ENCODE measurements at places on chromosomes 2 and 18. TPM values are rescaled to one million over a fixed set of nuclear protein-coding genes. Genes with fewer than 3 reads are reported as not detected.
A peak's percentile ranks its signal among the peaks of the same experiment; 100 is the strongest.

- no peak for DNase-seq
- no peak overlapping the region for H3K27ac ChIP-seq
- H3K36me3 ChIP-seq = no peaks in the 10 kb centered on the region
- H3K27me3 ChIP-seq = no peaks in the 10 kb centered on the region
Measured at GRCh38 chr2:42767080-42767898, 3.4 kb upstream of the OXER1 start.

GRCh38 chr2:214740867-214741395 lies 68.6 kb downstream of the BARD1 start:
- peaks cover 21% of the 10 kb centered on the region for H3K36me3 ChIP-seq
- DNase-seq = no peak
- no peaks in the 10 kb centered on the region for H3K4me1 ChIP-seq
- no peaks in the 10 kb centered on the region for H3K27me3 ChIP-seq
- H3K4me3 ChIP-seq = no peak overlapping the region

GRCh38 chr18:13191779-13192178 lies 26.8 kb upstream of the LDLRAD4 start:
- no peak overlapping the region for H3K27ac ChIP-seq
- no peak for DNase-seq
- no peak overlapping the region for H3K4me3 ChIP-seq
- H3K27me3 ChIP-seq = no peaks in the 10 kb centered on the region
- no peaks in the 10 kb centered on the region for H3K36me3 ChIP-seq
- H3K4me1 ChIP-seq = no peaks in the 10 kb centered on the region

GRCh38 chr2:64222351-64222750 lies 78.1 kb upstream of the PELI1 start:
- H3K27me3 ChIP-seq = no peaks in the 10 kb centered on the region
- H3K36me3 ChIP-seq = no peaks in the 10 kb centered on the region
- H3K4me1 ChIP-seq = no peaks in the 10 kb centered on the region
- H3K4me3 ChIP-seq = no peak overlapping the region
- DNase-seq = no peak

- H3K27me3 ChIP-seq = peaks cover 48% of the 10 kb centered on the region
- peak overlapping the region; percentile 63 for H3K4me3 ChIP-seq
- no peak for DNase-seq
- H3K4me1 ChIP-seq = peaks cover 10% of the 10 kb centered on the region
Measured at GRCh38 chr2:105397953-105398335, 907 bp downstream of the FHL2 start.

FAM110C gene
- total RNA-seq = 2.8 TPM

GPBAR1 gene
- total RNA-seq = 4.3 TPM

DNA sequence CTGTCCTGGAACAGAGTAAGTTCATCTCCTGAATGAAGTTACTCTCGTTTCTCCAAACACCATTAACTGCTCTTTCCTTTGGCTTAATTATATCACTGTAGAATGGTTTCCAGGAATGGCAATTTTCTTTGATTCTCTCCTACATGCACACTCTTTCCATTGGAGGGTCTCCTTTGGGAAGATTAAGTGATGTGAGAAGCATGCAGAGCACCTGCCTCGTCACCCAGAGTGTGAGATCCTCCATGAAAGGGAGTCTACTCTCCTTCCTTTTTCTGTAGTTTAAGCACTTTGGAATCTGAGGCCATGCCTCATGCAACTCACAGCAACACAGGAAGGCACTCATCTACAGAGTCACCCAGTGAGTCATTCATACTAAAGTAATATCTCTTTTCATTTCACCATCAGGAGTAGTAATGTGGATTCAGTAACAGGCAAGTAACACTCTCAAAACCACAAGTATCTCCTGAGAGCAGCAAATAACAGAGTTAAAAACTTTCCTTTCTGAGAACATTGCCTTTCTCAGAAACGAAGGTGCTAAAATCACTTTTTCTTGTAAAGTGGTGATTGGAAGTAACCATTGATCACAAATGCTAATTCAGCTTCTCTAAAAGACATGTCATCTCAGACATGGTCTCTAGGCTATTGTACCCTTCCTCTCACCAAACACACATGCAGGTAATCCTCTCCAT lies 52.8 kb upstream of the IL1RL1 start:
- no peaks in the 10 kb centered on the region for H3K36me3 ChIP-seq
- no peak for DNase-seq
- no peaks in the 10 kb centered on the region for H3K27me3 ChIP-seq
- no peak overlapping the region for H3K4me3 ChIP-seq
- H3K27ac ChIP-seq = peak overlapping the region; percentile 84

PLGLB2 gene
- 1.2 TPM for total RNA-seq

- H3K27ac ChIP-seq = no peak overlapping the region
- no peaks in the 10 kb centered on the region for H3K27me3 ChIP-seq
- no peak for DNase-seq
- H3K4me1 ChIP-seq = peaks cover under 1% of the 10 kb centered on the region
Measured at GRCh38 chr2:119474371-119475224, 42.9 kb downstream of the TMEM37 start.

TEKT4 gene
- total RNA-seq = not detected

GKN1 gene
- not detected for total RNA-seq

GRCh38 chr2:60671966-60672365 lies 84.1 kb upstream of the PAPOLG start:
- H3K4me3 ChIP-seq = no peak overlapping the region
- no peak for DNase-seq
- H3K27me3 ChIP-seq = no peaks in the 10 kb centered on the region
- H3K36me3 ChIP-seq = no peaks in the 10 kb centered on the region

DNA sequence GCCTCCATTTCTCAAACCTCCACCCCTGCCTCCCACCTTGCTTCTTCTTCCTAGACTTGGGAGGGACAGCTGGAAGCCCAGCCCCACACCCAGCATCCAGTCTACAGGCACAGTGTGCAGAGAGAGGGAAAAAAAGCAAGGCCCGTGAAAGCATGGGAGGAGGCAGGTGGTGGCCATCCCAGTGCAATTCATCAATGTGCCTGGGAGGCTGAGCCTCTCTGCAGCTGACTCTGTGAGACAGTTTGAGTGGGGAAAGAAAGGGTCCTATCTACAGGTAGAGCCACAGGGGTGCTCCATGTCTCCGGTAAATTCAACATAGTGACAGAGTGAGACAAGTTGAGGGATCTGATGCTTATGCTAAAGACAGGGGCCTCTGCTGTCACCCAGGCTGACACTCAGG lies 340.6 kb downstream of the DYSF start:
- no peaks in the 10 kb centered on the region for H3K27me3 ChIP-seq
- no peaks in the 10 kb centered on the region for H3K4me1 ChIP-seq
- H3K4me3 ChIP-seq = no peak overlapping the region

CRYBA2 gene
- total RNA-seq = not detected

DNA sequence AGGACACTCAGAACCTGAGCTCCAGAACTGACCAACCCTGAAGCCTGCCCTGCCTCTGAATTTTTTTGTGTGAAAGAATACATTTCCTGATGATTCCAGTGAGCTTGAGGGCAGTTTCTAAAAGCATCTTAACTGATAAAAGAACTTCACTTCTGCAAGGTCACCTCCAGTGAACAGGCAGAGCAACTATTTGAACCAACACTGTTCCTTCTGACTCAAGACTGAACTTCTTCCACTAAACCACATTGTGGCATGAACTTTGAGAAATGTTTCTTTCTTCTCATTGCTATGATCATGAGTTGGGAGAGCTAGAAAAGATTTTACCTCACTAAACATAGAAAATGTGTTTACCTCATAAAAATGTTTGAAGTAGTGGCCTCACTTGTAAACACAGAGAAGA lies 83.8 kb upstream of the SERTAD2 start:
- no peaks in the 10 kb centered on the region for H3K36me3 ChIP-seq
- no peaks in the 10 kb centered on the region for H3K27me3 ChIP-seq
- H3K4me3 ChIP-seq = no peak overlapping the region
- DNase-seq = no peak

GPR45 gene
- not detected for total RNA-seq

- H3K36me3 ChIP-seq = no peaks in the 10 kb centered on the region
- DNase-seq = no peak
- H3K27me3 ChIP-seq = no peaks in the 10 kb centered on the region
- no peaks in the 10 kb centered on the region for H3K4me1 ChIP-seq
Measured at GRCh38 chr2:162232671-162233070, 10.6 kb downstream of the FAP start.

DNA sequence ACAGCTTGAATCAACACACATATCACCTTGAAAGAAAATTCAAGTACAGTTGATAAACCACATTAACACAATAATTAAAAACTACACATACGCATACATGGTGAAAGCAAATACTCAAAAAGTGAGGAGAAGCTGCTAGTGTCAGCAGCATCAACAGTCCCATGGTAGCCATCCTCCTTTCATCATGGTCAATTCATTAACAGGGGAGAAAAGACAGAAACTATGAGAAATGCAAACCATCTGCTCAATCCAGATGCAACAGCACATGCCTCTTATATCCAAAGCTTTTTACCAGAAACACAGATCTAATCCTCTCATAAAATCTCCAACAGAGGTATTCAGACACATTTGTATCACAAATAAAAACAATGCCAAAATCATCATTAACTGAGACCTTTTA lies 81.9 kb upstream of the CHRNA1 start:
- H3K4me1 ChIP-seq = peaks cover 5% of the 10 kb centered on the region
- no peaks in the 10 kb centered on the region for H3K27me3 ChIP-seq
- no peak overlapping the region for H3K27ac ChIP-seq

- H3K4me3 ChIP-seq = no peak overlapping the region
- no peaks in the 10 kb centered on the region for H3K27me3 ChIP-seq
- no peaks in the 10 kb centered on the region for H3K4me1 ChIP-seq
- DNase-seq = no peak
- H3K27ac ChIP-seq = no peak overlapping the region
Measured at GRCh38 chr2:121256720-121257479, 28.1 kb downstream of the TFCP2L1 start.

SCG2 gene
- 0.71 TPM for total RNA-seq

- DNase-seq = no peak
- H3K4me3 ChIP-seq = no peak overlapping the region
- H3K4me1 ChIP-seq = peaks cover 14% of the 10 kb centered on the region
Measured at GRCh38 chr2:113273027-113273551, 5.6 kb downstream of the PAX8 start.

DNA sequence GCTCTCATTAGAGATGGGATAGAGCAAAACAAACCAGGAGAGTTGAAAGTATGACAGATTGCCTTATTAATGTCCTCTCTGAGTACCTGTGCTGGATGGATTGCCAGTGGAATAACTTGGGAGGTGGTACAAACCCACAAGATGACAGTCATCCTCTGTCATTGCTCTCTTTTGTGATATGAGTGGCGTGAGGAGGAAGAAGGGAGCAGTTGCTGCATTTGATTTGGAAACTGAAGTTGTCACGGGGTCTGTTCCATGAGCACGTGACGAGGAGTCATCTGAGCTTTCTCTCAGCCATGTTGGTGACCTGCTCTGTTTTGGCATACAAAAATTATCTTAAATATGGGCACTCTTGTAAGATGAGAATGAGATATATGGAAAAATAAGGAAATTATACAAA lies 204.9 kb downstream of the FAM210A start:
- H3K36me3 ChIP-seq = no peaks in the 10 kb centered on the region
- H3K4me3 ChIP-seq = no peak overlapping the region
- DNase-seq = no peak

DNAH6 gene
- 3.4 TPM for total RNA-seq

OR6B2 gene
- not detected for total RNA-seq

GRCh38 chr2:86065512-86065911 lies 40.2 kb downstream of the POLR1A start:
- H3K27ac ChIP-seq = no peak overlapping the region
- no peaks in the 10 kb centered on the region for H3K36me3 ChIP-seq
- no peak overlapping the region for H3K4me3 ChIP-seq
- DNase-seq = no peak
- no peaks in the 10 kb centered on the region for H3K27me3 ChIP-seq
- H3K4me1 ChIP-seq = no peaks in the 10 kb centered on the region

- no peaks in the 10 kb centered on the region for H3K4me1 ChIP-seq
- H3K36me3 ChIP-seq = no peaks in the 10 kb centered on the region
- no peak overlapping the region for H3K4me3 ChIP-seq
- no peak for DNase-seq
- H3K27ac ChIP-seq = no peak overlapping the region
Measured at GRCh38 chr2:66362701-66363100, 72.2 kb upstream of the MEIS1 start.

SERPINB5 gene
- total RNA-seq = not detected

DNA sequence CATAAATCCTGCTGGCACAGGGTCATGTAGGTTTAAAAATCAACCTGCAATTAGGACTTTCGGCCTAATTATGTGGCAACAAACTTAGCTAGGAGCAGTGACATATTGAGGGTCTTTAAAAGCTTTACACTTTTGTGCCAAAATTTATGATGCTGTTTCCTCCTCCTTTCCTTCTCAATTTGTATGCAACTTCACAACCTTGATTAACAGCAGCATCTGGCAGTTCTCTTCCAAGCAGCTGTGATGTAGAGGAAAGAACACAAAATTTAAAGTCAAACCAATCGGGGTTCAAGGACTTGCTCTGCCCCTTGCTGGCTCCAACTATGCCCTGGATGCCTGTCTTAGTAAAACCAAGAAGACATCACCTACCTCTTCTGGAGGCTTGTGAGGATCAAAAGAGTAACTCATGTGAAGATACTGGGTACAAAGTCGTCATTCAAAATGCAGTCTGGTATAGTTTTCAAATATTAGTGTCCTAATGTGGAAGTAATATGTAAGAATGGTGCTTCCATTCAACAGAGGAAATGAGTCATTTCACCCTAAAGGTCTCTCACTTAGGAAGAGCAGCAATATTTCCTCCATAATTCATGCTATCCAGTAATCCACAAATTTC lies 94.7 kb downstream of the ANKRD44 start:
- no peak overlapping the region for H3K4me3 ChIP-seq
- H3K27me3 ChIP-seq = no peaks in the 10 kb centered on the region
- H3K27ac ChIP-seq = no peak overlapping the region
- H3K4me1 ChIP-seq = peaks cover 16% of the 10 kb centered on the region
- DNase-seq = no peak

GDF7 gene
- total RNA-seq = 0.15 TPM

GRCh38 chr18:25279133-25279532 lies 72.8 kb downstream of the ZNF521 start:
- no peak overlapping the region for H3K4me3 ChIP-seq
- H3K36me3 ChIP-seq = no peaks in the 10 kb centered on the region
- no peaks in the 10 kb centered on the region for H3K27me3 ChIP-seq
- peaks cover 7% of the 10 kb centered on the region for H3K4me1 ChIP-seq
- no peak overlapping the region for H3K27ac ChIP-seq
- no peak for DNase-seq

GRCh38 chr18:49170145-49170544 lies 219.4 kb upstream of the SMAD7 start:
- H3K27ac ChIP-seq = no peak overlapping the region
- H3K4me3 ChIP-seq = no peak overlapping the region

DNA sequence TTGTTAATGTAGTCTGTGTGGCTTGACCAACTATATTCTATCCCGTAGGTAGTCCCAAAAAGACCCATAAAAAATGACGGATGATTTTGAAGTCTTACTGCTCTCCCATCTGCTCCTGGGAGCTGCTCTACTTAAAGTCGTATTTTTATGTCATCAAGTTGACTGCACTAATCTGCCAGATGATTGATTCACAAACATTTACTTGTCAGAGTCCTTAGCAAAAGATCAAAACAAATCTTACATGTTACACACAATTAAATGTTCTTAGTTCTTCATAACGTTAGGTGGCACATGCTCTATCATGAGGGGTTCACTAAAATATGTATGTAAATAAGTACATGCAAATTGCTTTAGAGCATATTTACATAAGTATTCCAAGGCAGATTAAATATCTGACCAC lies 498.3 kb upstream of the LRRTM4 start:
- H3K27ac ChIP-seq = no peak overlapping the region
- no peaks in the 10 kb centered on the region for H3K27me3 ChIP-seq
- H3K4me3 ChIP-seq = no peak overlapping the region
- DNase-seq = no peak

- H3K4me3 ChIP-seq = peak overlapping the region; percentile 82
- no peaks in the 10 kb centered on the region for H3K27me3 ChIP-seq
- no peaks in the 10 kb centered on the region for H3K4me1 ChIP-seq
Measured at GRCh38 chr2:71226096-71226964, 573 bp downstream of the PAIP2B start.
